A549 treated with Mapracorat at 1 μM for 4 hours (cell line): ENCODE measurements at places on chromosomes 13 and 19. TPM values are rescaled to one million over a fixed set of nuclear protein-coding genes. Genes with fewer than 3 reads are reported as not detected.

DMRTC2 gene
- not detected in 5 replicates for total RNA-seq

S1PR4 gene
- total RNA-seq = 0.08 to 0.33 TPM (median 0.22 TPM) in 4 of 5 replicates, not detected in the other

ARRDC2 gene
- total RNA-seq = 38.1 to 52.5 TPM (median 48.2 TPM) in 5 replicates

ZNF154 gene
- total RNA-seq = not detected in 5 replicates

LHFPL6 gene
- 5.7 to 8.7 TPM (median 6.3 TPM) in 5 replicates for total RNA-seq

GJA3 gene
- total RNA-seq = 0.83 to 1.4 TPM (median 1.3 TPM) in 5 replicates

KLK14 gene
- 0.20 to 0.55 TPM (median 0.43 TPM) in 5 replicates for total RNA-seq

PPM1N gene
- 7.1 to 10.4 TPM (median 8.1 TPM) in 5 replicates for total RNA-seq

FBXO27 gene
- total RNA-seq = 2.8 to 4.4 TPM (median 3.6 TPM) in 5 replicates

FFAR2 gene
- not detected in 5 replicates for total RNA-seq

DMKN gene
- total RNA-seq = 32.5 to 41.2 TPM (median 37.6 TPM) in 5 replicates

TNNT1 gene
- total RNA-seq = 107 to 150 TPM (median 135 TPM) in 5 replicates

APOE gene
- total RNA-seq = 10.9 to 22.2 TPM (median 15.7 TPM) in 5 replicates

FAM216B gene
- not detected in 5 replicates for total RNA-seq

SOX1 gene
- total RNA-seq = not detected in 5 replicates

MYH14 gene
- 4.5 to 7.3 TPM (median 6.8 TPM) in 5 replicates for total RNA-seq

DHDH gene
- 0.80 to 2.3 TPM (median 1.2 TPM) in 5 replicates for total RNA-seq

ZNF571 gene
- 0.61 to 1.6 TPM (median 0.84 TPM) in 5 replicates for total RNA-seq

ACP5 gene
- 0.16 to 0.72 TPM (median 0.28 TPM) in 3 of 5 replicates, not detected in the others for total RNA-seq

CACNA1A gene
- 0.04 to 0.19 TPM (median 0.08 TPM) in 4 of 5 replicates, not detected in the other for total RNA-seq
